ENCODE measurements at places on chromosomes 12 and 14. TPM values are rescaled to one million over a fixed set of nuclear protein-coding genes. Genes with fewer than 3 reads are reported as not detected.
A peak's percentile ranks its signal among the peaks of the same experiment; 100 is the strongest.

DNA sequence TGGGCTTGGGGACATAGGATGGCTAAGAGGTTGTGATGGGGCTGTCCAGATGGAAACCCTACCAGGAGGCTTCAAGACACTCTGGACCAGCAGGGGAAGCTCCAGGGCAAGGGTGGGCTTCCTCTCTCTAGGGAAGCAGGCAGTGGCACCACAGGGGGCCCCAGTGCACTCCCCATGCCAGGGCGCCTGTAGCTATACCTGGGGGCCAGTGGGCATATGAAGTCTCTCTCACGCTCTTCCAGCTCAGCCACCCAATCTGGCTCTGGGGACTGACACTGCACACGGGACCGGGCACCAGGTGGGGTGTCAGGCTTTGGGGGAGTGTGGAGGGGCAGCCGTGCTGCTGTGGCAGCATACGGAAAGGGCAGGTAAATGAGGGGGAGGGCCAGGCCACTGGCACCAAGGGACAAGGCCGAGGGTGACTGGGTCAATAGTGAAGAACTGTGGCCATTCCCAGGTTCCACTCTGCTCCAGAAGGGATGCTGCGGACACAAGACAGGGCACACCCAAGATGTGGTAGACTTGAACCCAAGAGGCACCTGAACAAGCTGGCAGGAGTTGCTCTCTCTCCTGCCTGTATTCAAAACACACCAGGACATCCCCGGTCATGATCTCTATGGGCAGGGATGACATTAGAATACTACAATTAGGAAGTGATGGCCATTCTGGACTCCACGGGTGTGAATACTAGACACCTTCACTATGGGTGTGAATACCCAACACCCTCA is 27.5 kb downstream of the RFLNA start:
- no peak for DNase-seq

DNA sequence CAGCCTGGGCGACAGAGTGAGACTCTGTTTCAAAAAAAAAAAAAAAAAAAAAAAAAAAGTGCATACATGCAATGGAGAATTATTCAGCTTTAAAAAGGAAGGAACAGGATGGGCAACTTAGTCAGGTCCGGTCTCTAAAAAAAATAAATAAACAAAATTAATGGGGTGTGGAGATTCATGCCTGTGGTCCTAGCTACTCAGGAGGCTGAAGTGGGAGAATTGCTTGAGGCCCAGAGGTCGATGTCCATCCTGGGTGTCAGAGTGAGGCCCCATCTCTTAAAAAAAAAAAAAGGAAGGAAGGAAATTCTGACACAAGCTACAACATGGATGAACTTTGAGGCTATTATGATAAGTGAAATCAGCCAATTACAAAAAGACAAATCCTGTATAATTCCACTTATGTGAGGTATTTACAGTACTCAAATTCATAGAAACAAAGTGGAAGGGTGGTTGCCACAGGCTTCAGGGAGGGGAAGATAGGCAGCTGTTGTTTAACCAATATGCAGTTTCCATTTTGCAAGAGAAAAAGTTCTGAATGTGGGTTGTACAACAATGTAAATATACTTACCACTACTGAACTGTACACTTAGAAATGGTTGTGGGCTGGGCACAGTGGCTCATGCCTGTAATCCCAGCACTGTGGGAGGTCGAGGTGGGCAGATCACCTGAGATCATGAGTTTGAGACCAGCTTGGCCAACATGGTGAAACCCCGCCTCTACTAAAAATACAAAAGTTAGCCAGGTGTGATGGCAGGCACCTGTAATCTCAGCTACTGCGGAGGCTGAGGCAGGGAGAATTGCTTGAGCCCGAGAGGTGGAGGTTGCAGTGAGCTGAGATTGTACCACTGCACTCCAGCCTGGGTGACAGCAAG is 12.3 kb upstream of the APOF start:
- DNase-seq: no peak

- no peak for DNase-seq
Measured at GRCh38 chr12:85549640-85550039, 269.6 kb downstream of the ALX1 start.

GRCh38 chr14:54653712-54654469 is 87.0 kb downstream of the SAMD4A start:
- no peak for DNase-seq

The TMTC3 gene
- 4.4 TPM for total RNA-seq

The SVOP gene
- 1.1 TPM for total RNA-seq

The EIF2S3B gene
- 2.4 TPM for total RNA-seq

DNA sequence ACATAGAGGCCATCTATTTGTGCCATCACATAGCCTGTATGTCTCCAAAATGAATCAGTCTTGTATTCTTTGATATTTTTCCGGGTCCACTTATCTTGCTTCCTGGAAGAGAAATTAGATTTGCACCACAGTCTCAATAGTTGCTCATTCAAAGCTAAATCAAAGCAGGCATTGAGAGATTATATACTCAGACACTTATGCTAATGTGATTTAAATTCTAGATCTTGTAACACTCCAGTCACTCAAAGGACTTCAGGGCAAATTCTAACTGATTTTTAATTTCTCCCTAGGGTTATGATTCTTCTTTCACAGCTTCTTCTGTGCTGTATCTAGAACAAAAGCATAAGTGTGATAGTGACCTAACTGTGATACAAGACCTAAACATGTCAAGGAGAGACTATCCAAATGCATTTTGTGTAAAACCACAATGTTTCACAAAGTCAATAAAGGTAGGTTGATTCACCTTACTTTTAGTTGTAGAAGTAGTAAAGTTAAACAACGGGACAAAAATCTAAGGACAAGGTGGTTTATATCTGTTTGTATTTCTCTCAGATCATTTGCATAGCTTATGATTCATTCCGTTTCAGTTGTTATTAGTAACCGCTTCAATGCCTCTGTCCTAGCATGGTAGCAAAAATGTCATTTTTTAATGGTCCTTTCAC is 26.8 kb downstream of the PLBD1 start:
- no peak for DNase-seq

DNA sequence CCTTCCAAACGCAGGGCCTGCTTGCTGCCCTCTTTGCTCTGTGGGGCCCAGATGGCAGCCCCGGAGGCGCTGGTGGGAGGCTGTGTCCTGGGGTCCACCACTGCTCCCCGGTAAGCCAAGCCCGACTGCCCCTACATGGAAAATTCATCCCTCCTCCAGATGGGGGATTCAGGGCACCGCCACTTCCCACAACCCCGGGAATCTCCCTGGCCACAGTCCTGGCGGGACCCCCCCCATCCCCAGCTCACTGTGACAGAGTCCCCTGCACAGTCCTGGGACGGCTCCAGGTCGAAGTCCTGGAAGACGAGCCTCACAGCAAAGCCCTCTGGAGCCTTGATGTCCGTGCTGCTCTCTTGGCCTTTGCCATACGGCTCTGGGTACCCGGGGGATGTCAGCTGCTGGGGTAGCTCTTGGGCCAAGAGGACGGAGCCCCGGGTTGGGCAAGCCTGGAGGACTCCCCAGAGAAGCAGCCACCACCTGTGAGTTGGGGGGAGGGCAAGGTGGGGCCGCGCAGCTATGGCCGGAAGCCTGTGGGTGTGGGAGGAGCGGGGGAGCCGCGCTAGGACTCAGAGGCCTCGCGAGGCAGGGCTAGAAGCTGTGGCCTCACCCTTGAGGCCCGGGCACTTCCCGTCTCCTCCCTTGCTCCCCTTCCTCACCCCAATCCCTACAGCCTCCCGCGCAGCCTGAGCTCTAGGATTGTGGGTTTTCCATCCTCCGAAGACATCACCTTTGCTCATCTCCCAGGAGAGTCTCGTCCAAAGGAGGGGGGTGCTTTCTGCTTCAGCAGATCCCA is 815 bp downstream of the C1RL start:
- DNase-seq: peak; percentile 73

The CAPZA3 gene
- not detected for total RNA-seq

The ADSS1 gene
- total RNA-seq: 4.1 TPM

DNA sequence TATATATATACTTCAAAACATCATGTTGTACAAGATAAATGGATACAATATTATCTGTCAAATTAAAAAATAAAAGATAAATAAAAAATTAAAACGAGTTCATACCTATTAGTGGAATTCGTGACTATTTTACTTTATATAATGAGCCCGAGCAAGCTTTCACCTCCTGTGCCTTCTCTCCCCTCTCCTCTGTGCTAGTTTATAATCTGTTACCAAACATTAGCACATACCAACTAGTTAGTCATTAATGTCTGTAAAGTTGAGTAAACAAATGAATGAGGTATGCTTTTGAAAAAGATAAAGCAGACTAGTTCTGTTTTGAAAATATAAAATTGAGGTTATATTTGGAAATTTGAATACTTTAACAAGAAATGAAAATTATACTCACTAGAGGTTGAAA is 84.0 kb downstream of the LRRC9 start:
- DNase-seq: no peak

GRCh38 chr12:53334822-53335221 is 1.3 kb downstream of the SP7 start:
- no peak for DNase-seq

DNA sequence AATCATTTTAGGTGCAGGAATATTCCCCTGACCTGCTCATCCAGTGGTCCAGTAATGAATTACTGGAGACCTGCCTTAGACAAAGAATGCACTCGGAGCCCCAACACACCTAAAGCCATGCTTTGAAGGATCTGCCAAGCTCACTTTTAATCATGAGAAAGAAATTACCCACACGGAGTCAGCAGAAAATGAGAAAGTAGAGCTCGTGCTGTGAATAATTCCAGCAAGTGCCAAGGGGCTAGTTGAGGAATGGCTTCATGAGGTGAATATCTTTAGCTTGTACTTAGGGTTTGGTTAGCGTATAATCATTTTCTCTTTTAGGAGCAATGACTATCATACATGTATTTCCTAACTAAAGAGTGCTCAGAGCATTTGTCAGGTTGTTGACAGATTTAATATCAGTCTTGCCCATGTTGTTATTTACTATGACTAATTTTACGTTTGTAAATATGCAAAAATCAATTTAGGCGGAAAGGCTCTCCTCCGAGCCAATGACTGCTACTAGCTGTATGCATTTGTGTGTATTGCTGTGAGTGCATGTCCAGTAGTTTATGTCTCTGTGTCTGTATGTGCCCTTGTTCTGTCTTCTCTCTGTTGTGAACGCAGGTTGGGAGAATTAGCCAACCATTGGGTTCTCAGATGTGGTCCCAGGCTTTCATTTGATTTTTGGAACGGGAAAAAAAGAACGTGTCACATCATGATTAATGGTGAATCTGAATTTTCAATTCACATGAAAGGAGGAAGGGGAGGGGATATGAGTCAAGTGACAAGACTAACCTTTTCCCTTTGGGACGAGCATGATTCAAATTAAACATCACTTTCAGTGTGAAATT is 98.4 kb downstream of the RMST start:
- DNase-seq: no peak

GRCh38 chr14:103281496-103282231 is 52.4 kb upstream of the EIF5 start:
- DNase-seq: no peak

The GPR137C gene
- 0.37 TPM for total RNA-seq

The ASPG gene
- 0.19 TPM for total RNA-seq

The PEX5 gene
- 37.7 TPM for total RNA-seq

All from pancreas (tissue), 10 donors.